ENCODE measurements at places on chromosomes 12 and 14.
A peak's percentile ranks its signal among the peaks of the same experiment; 100 is the strongest.

DNA sequence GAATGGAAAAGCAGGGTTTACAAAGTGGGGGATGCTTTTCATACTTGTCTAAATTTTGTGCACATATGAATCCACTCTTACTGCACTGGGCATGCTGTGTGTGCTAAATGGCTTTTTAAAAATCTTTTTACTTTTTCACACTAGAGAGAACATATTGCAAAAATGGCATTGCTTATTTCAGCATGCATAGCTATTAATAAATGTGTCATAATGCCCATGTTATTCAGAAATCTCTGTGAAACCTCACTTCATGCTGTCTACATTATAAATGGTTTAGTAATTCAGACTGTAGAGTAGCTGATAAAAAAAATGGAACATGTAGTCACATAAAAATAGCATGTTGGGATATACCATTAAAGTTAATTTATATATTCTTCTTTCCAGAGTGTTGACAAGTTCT lies 593.8 kb downstream of the RPL10L start:
- no peaks in the 10 kb centered on the region for H3K36me3 ChIP-seq
- H3K27me3 ChIP-seq = no peaks in the 10 kb centered on the region
- no peak for DNase-seq
- H3K4me1 ChIP-seq = no peaks in the 10 kb centered on the region
- H3K4me3 ChIP-seq = no peak overlapping the region

DNA sequence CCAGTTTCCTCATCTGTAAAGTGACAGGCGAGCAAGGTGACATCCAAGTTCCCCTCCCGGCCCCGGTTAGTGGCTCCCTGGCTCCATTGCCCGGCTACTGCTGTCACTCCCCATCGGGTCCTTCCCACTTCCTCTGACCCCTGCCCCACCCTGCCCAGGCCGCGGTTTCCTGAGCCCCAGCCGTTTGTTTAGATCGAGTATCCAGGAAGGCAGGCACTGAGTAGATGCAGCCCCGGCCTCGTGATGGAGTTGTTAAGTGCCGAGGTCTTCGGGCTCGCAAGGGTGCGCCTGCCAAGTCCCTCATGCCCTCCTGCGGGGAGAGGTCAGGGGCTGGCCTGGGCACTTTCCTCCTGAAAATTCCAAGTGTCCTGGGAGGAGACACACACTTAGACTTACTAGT lies 55.4 kb downstream of the TEAD4 start:
- H3K4me3 ChIP-seq = no peak overlapping the region
- H3K27ac ChIP-seq = peak overlapping the region; percentile 57
- H3K4me1 ChIP-seq = peaks cover 27% of the 10 kb centered on the region
- peaks cover 2% of the 10 kb centered on the region for H3K27me3 ChIP-seq

GRCh38 chr12:120007272-120007671 lies 18.2 kb downstream of the BICDL1 start:
- no peaks in the 10 kb centered on the region for H3K36me3 ChIP-seq
- peak overlapping the region; percentile 96 for H3K27ac ChIP-seq
- no peak overlapping the region for H3K4me3 ChIP-seq
- H3K27me3 ChIP-seq = peaks cover 2% of the 10 kb centered on the region
- peaks cover 24% of the 10 kb centered on the region for H3K4me1 ChIP-seq
- DNase-seq = peak; percentile 4

- no peaks in the 10 kb centered on the region for H3K36me3 ChIP-seq
- H3K4me1 ChIP-seq = no peaks in the 10 kb centered on the region
- no peak overlapping the region for H3K4me3 ChIP-seq
- no peak overlapping the region for H3K27ac ChIP-seq
- DNase-seq = no peak
- no peaks in the 10 kb centered on the region for H3K27me3 ChIP-seq
These were observed 288.6 kb downstream of the FOXN3 start for GRCh38 chr14:89128311-89129026.

- peaks cover 5% of the 10 kb centered on the region for H3K36me3 ChIP-seq
- DNase-seq = no peak
- no peak overlapping the region for H3K4me3 ChIP-seq
- H3K27ac ChIP-seq = no peak overlapping the region
- H3K4me1 ChIP-seq = peaks cover 32% of the 10 kb centered on the region
These were observed 7.5 kb upstream of the CTDSP2 start for GRCh38 chr12:57853864-57854556.

DNA sequence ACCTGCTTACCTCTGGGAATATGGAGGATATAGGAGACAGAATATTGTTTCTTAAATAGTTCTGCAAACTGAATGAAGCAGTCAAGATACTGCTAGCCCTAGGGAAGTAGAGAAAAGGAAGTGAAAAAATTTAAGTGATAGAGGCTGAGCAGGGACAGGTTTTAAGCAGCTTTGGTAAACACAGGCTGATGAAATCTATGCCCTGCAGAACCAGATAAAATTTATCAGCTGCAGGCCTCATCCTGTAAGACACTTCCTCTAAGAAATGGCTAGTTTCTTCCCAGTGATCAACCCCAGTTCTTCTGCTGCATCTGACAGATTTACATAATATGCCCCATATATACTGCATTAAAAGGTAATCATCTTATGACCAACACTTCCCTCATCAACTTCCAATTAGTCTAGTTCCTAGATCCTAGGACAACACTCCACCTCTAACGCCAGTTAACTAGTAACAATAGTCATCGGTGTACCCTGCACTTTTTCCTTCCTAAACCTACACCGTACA lies 1.3 kb upstream of the ESYT1 start:
- H3K4me1 ChIP-seq = peaks cover 66% of the 10 kb centered on the region
- peak overlapping the region; percentile 95 for H3K27ac ChIP-seq
- DNase-seq = no peak
- peak overlapping the region; percentile 98 for H3K4me3 ChIP-seq
- H3K27me3 ChIP-seq = peaks cover 22% of the 10 kb centered on the region

DNA sequence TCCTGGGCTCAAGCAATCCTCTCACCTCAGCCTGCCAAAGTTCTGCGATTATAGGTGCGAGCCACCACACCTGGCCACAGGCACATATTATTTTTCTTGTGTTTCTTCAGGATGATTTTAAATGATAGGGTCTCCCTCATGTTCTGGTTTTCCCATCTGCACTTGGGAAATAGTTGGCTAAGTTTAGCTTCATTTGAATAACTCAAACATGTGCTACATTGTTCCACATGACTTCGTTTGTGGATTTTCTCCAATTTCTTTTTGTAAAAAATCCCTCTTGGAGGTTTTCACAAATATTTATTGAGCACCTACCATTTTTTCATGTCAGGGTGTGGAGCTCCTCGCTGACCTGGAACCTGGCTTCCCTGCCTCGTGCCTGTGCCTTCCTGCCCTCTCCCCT lies 55.2 kb upstream of the GNPNAT1 start:
- no peaks in the 10 kb centered on the region for H3K36me3 ChIP-seq
- DNase-seq = no peak
- peaks cover 23% of the 10 kb centered on the region for H3K4me1 ChIP-seq
- H3K27ac ChIP-seq = no peak overlapping the region
- peaks cover 4% of the 10 kb centered on the region for H3K27me3 ChIP-seq

DNA sequence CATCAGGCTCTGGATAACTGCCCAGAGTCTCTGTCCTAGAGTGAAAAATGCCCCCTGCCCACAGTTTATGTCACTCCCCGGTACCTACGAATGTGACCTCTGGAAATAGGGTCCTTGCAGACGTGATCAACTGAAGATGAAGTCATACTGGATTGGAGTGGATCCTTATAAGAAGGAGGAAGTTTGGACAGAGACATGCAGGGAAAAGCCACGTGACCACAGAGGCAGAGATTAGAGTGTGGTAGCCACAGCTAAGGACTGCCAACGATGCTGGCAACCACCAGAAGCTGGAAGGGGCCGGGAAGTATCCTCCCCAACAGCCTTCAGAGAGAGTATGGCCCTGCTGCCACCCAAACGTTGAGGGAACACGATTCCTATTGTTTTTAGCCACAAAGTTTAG lies 101.2 kb upstream of the NCOR2 start:
- no peak overlapping the region for H3K27ac ChIP-seq
- peaks cover 12% of the 10 kb centered on the region for H3K4me1 ChIP-seq
- DNase-seq = no peak
- no peak overlapping the region for H3K4me3 ChIP-seq

- no peak overlapping the region for H3K27ac ChIP-seq
- H3K4me3 ChIP-seq = no peak overlapping the region
- no peaks in the 10 kb centered on the region for H3K27me3 ChIP-seq
- no peak for DNase-seq
- H3K36me3 ChIP-seq = no peaks in the 10 kb centered on the region
These were observed 57.6 kb downstream of the MDM2 start for GRCh38 chr12:68865399-68866164.

DNA sequence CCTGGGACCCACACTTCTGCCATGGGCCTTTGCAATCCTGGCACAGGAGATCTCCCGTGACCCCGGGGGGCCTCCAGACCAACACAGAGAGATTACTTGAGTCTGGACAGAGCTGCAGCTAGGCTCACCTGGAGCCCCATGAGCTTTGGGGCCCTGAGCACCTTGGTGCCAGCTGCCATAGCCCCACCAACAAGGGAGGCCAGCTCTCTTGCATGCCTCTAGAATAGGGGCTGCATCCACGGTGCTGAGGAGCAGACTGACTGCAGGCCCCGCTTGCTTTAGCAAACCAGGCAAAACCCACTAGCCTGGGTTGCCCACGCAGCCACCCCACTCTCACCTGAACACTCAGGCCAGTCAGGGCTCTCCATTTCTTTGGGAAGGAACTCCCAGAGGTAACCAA lies 3.7 kb upstream of the OR4N2 start:
- H3K4me1 ChIP-seq = no peaks in the 10 kb centered on the region
- H3K27ac ChIP-seq = no peak overlapping the region
- H3K4me3 ChIP-seq = no peak overlapping the region
- peaks cover 4% of the 10 kb centered on the region for H3K36me3 ChIP-seq
- no peak for DNase-seq
- H3K27me3 ChIP-seq = peaks cover 5% of the 10 kb centered on the region

DNA sequence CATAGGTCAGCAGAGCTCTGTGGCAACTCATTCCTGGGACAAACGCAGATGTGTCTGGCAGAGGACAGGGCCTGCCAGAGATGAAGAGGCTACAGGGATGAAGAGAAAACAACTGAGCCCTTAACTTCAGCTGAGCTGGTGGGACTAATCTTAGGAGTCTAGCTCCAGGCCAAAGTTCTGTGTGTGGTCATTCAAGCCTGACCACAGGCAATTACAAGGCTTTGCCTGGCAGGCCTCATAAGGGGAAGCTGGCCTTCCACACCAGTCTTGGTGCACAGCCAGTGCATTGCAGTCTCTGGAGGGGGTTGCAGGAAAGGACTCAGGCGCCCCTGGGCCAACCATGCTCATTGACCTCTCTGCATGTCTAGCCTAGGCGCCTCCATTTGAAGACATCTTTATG lies 127.6 kb upstream of the DAAM1 start:
- H3K27ac ChIP-seq = no peak overlapping the region
- no peaks in the 10 kb centered on the region for H3K36me3 ChIP-seq
- no peak overlapping the region for H3K4me3 ChIP-seq
- no peaks in the 10 kb centered on the region for H3K4me1 ChIP-seq
- DNase-seq = no peak
- peaks cover 2% of the 10 kb centered on the region for H3K27me3 ChIP-seq

DNA sequence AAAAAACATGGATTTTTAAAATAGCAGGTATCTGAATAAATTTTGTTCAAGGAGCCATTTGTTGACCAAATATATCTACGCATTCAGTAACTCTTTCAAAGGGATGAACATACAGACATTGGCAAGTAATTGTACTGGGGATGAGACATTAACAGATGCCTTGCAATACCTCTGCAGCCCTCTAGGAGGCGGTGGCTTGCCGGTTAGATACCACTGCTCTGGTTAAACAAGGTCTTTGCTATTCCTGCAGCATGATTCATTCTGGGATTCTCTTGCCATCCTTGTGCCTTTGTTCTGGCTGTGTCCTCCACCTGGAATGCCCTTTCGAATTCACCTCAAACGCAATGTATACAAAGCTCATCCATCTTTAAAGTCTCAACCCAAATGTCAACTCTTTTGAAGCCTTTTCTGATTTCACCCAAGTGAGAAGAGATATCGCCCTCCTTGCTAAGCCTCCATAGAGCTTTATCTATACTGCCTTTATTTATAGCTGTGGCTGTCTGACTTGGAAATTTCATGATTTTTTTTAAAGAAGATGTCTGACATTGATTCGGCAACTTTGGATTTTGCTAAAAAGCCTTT lies 131.0 kb upstream of the SRRM4 start:
- no peak overlapping the region for H3K4me3 ChIP-seq
- H3K27ac ChIP-seq = no peak overlapping the region
- no peaks in the 10 kb centered on the region for H3K4me1 ChIP-seq
- H3K27me3 ChIP-seq = peaks cover 5% of the 10 kb centered on the region
- peak; percentile 22 for DNase-seq

GRCh38 chr12:101475751-101476305 lies 692 bp downstream of the SPIC start:
- H3K4me1 ChIP-seq = no peaks in the 10 kb centered on the region
- no peak overlapping the region for H3K4me3 ChIP-seq
- H3K27me3 ChIP-seq = no peaks in the 10 kb centered on the region
- no peak overlapping the region for H3K27ac ChIP-seq

- peak overlapping the region; percentile 61 for H3K27ac ChIP-seq
- H3K36me3 ChIP-seq = no peaks in the 10 kb centered on the region
- H3K27me3 ChIP-seq = no peaks in the 10 kb centered on the region
- peaks cover 22% of the 10 kb centered on the region for H3K4me1 ChIP-seq
- DNase-seq = no peak
These were observed 699 bp upstream of the CD69 start for GRCh38 chr12:9761419-9761781.

- H3K27me3 ChIP-seq = peaks cover 17% of the 10 kb centered on the region
- no peak overlapping the region for H3K27ac ChIP-seq
- H3K36me3 ChIP-seq = peaks cover 29% of the 10 kb centered on the region
- DNase-seq = no peak
- H3K4me3 ChIP-seq = no peak overlapping the region
These were observed 1.6 kb downstream of the ARHGEF25 start for GRCh38 chr12:57612711-57613426.

- no peaks in the 10 kb centered on the region for H3K36me3 ChIP-seq
- H3K4me1 ChIP-seq = no peaks in the 10 kb centered on the region
- no peak for DNase-seq
- no peak overlapping the region for H3K4me3 ChIP-seq
- H3K27me3 ChIP-seq = peaks cover 2% of the 10 kb centered on the region
These were observed 113.2 kb downstream of the DENND5B start for GRCh38 chr12:31477687-31478086.

GRCh38 chr12:104216521-104216924 lies 944 bp downstream of the TXNRD1 start:
- no peak overlapping the region for H3K27ac ChIP-seq
- peak overlapping the region; percentile 93 for H3K4me3 ChIP-seq
- no peaks in the 10 kb centered on the region for H3K36me3 ChIP-seq
- peaks cover 5% of the 10 kb centered on the region for H3K4me1 ChIP-seq

- H3K27me3 ChIP-seq = peaks cover 8% of the 10 kb centered on the region
- no peaks in the 10 kb centered on the region for H3K36me3 ChIP-seq
- no peak overlapping the region for H3K4me3 ChIP-seq
- peaks cover 24% of the 10 kb centered on the region for H3K4me1 ChIP-seq
These were observed 21.8 kb upstream of the KRT8 start for GRCh38 chr12:52926596-52927234.
